ENCODE measurements at places on chromosomes 16 and 17. TPM values are rescaled to one million over a fixed set of nuclear protein-coding genes. Genes with fewer than 3 reads are reported as not detected.

Gene CTRB2
- not detected for total RNA-seq

Gene TBC1D3K
- not detected for total RNA-seq

Gene TLE7
- not detected for total RNA-seq

Gene TRIM72
- total RNA-seq, result 0.04 TPM

Gene TPSG1
- not detected for total RNA-seq
